ENCODE measurements at places on chromosomes 3 and 15.

DNA sequence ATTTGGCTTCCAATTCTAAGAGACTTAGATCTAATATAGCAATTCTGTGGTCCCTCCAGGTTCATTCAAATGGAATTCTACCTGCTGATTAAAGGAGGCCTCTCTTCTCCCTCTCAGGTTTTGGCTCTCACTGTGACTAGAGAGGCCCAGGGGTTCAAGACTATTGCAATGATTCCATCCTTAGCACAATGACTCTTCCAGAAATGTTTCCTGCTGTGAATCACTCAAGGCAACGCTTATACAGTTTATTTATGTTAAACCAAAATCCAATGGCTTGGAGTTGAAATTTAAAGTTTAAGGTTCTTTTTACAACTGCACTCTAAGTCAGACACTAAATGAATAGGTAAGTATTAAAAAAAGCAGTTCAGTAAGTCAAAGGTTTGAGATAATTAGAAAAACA is 39.9 kb downstream of the IFT57 start:
- DNase-seq, result no peak

GRCh38 chr3:13081603-13082360 is 8.6 kb upstream of the IQSEC1 start:
- DNase-seq, result no peak

DNA sequence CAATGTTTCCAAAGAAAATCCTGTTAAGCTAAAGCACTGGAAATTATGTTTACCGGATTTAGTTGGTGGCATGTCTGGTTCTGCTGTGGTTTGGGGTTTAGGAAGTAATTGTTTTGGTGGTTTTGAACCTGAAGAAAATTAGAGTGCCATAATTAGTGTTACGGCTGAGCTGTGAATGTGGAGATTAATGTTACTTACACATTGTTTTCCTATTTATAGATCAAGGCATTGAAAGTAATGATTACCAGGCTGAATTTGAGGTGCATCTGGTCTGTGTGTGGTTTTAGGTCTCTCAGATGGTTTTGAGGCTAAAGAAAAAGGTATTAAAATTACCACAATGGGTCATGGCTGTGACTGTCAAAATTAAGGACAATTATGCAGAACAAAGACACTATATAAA is 128.9 kb downstream of the TFG start:
- no peak for DNase-seq

DNA sequence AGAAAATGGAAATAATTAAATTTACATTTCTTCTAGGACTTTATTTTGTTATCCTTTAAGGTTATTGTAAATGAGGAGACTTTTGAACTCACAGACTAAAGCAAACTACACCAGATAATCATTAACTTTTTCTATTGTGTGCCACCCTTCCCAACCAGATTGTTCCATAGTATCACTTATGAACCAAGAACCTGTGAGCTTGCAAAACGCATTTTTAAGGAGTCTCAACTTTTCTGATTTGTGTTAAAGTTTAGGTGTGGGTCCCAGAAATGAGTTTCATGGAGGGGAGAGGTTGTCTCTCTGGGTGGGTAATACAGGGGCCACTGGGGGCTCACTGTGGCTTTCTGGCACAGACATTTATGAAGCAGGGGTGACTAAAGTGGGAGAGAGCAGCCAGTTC is 75.7 kb downstream of the IGF1R start:
- no peak for DNase-seq

DNA sequence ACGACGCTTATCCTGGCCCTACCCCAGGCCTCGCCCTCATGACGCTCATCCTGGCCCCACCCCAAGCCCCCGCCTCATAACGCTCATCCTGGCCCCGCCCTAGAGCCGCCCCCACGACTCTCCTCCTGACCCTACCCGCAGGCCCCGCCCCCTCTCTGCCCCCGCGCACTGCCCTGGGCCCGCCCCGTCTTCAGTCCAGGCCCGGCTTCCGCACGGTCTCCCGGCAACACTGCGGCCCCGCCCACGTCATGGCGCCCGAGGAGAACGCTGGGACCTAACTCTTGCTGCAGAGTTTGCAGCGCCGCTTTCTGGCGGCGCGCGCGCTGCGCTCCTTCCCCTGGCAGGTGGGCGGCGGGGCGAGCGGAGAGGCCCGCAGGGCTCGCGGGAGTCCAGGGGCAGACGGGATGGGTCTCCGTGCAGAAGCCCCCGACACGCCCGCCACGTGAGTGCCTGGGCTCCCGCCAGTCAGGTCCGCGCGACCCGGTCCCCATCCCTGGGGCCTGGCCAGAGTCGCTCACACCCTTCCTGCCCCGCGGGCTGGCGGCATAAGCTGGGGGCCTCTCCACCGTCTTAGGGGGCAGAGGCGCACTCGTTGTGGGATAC is 52.5 kb upstream of the ROPN1B start:
- DNase-seq, result peak; percentile 69

GRCh38 chr15:41061667-41062066 is 54.4 kb downstream of the INO80 start:
- DNase-seq, result no peak

GRCh38 chr3:45330510-45331295 is 57.7 kb upstream of the LARS2 start:
- no peak for DNase-seq

DNA sequence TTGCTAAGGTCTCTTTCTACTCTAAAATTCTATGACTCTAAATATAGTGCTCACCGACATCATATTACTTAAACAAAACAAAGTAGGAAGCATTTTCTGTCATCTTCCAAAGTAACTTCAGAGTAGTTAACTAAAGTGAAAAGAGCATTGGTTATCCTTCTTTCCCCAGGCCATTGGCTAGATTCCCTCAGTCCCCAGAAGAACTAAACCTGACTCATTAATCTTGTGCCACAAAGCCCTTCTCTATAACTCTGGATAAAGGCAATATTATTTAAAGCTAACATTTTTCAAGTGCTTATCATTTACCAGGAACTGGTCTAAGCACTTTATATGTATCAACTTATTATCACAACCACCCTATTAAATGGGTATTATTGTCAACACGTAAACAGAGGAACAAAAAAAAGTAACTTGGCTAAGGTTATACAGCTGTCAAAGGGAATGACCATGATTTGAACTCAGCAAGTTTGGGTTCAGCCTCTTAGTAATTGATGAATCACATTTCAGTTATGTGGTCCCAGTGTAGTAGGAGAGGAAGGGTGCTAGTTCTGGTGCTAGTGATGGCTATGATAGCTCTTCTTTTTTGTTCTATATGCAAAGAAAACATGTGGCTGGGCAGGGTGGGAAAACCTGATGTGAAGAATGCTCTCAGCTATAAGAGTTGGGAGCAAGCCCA is 304.9 kb downstream of the FGF12 start:
- DNase-seq, result no peak

GRCh38 chr3:88343264-88343663 is 193.5 kb downstream of the C3orf38 start:
- no peak for DNase-seq

GRCh38 chr3:46112296-46112695 is 85.0 kb upstream of the XCR1 start:
- DNase-seq, result no peak

DNA sequence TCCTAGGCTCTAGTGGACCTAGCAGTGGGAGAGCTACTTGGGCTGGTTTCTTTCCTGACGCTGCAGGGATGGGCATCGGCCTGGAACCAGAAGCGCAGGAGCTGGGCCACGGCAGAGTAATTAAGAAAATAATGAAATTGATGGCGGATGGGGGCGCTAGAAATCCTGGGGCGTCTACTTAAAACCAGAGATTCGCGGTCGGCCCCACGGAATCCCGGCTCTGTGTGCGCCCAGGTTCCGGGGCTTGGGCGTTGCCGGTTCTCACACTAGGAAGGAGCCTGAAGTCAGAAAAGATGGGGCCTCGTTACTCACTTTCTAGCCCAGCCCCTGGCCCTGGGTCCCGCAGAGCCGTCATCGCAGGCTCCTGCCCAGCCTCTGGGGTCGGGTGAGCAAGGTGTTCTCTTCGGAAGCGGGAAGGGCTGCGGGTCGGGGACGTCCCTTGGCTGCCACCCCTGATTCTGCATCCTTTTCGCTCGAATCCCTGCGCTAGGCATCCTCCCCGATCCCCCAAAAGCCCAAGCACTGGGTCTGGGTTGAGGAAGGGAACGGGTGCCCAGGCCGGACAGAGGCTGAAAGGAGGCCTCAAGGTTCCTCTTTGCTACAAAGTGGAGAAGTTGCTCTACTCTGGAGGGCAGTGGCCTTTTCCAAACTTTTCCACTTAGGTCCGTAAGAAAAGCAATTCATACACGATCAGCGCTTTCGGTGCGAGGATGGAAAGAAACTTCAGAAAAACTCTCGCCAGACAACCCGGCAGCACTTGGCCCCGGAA is 6.1 kb downstream of the SOX14 start:
- DNase-seq, result no peak

- DNase-seq, result no peak
These were observed 226.8 kb downstream of the NTRK3 start for GRCh38 chr15:88029696-88030095.

- no peak for DNase-seq
These were observed 144.0 kb upstream of the ATP10A start for GRCh38 chr15:26007151-26007550.

DNA sequence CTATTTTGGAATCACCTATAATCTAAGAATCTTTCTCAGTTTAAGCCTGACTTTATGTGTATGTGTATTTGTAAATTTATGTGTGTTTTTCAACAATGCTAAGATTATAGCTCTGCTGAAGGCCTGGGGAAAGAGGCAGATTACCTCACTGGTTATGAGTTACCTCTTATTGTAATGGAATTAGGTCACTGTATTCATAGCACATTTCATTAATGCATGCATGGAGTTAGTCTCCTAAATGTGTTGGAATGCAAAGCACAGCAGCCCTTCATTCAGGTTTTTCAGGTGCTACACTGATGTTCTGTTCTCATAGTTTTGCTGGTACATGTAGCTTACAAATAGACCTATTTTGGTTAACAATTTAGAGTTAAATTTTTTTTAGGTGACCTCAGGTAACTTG is 9.5 kb downstream of the GPR87 start:
- DNase-seq, result no peak

- DNase-seq, result no peak
These were observed 19.2 kb upstream of the MORF4L1 start for GRCh38 chr15:78853500-78853899.

GRCh38 chr15:83322061-83322460 is 37.6 kb upstream of the BNC1 start:
- DNase-seq, result no peak

DNA sequence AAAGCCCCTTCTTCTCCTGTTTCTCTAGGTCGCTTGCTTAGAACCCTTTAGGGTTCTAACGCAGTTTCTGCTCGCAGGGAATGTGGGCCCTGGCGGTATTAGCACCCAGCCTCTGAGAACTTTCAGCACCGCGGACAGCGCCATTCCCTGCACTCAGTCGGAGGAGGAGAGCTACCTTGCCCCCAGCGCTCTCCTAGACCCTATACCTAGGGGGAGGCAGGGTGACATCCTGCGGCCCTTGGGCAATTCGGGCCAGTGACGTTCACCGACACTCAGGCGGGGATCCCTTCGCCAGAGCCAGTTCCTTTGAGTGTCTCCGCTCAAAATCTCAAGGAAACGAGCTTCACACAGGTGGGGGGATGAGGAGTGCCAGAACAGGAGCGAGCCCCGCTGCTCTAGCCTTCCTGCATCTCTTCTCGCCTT is 1.3 kb downstream of the SLC7A14 start:
- peak; percentile 38 for DNase-seq

DNA sequence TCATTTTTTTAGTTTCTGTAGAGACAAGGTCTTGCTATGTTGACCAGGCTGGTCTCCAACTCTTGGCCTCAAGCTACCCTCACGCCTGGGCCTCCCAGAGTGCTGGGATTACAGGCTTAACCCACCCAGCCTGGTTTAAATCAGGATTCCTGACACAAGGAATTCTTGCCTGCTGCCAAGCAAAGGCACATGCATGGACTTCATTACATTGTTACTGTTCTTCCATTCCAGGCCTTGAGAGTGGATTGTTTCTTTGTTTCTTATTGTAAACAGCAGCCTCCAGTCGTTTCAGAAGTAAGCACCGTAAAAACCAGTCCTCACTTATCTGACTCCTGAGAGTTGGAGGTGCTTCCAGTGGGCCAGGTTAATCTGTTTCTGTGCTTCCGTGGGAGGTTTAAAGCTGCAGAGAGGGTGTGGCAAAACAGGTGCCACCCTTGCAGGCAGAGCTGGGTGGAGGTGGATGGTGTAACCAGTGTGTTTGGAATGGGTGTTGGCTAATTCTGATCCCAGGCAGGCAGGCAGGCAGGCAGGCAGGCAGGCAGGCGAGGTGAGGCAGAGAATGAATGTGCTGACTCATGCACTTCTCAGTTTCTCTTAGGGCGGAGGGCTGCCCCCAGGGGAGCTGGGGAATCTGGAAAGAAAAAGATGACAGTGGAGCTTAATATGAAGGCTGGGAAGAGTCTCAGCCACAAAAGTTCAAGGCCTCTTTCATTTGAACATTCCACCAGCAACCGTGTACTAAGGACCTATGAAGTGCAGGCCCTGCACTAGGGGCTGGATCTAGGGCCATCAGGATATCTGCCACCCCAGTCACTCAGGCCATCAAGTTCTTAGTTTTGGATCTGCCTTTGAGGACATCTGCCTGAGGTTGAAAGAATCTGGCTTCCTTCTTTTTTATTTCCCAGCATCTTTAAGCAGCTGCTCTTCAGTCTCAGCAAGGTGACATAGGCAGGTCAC is 37.0 kb upstream of the CDCP1 start:
- DNase-seq, result no peak

DNA sequence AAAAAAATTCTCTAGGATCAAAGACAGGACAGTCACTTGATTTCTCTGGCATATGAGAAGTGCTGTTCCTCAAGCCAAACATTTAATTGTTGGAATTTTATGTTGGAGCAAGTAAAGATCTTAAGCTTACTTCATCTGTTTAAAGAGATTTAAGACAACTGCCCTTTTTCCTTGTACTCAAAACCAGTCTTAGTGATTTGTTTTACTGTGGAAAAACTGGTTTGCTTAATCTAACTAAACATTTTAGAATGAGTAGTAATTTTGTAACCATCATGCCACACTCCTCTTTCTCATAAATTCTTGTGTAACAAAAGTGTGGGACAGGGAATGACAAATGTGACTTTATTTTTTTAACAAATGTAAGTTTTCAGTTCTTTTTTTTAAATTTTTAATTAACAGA is 18.4 kb downstream of the PRKCI start:
- DNase-seq, result no peak

DNA sequence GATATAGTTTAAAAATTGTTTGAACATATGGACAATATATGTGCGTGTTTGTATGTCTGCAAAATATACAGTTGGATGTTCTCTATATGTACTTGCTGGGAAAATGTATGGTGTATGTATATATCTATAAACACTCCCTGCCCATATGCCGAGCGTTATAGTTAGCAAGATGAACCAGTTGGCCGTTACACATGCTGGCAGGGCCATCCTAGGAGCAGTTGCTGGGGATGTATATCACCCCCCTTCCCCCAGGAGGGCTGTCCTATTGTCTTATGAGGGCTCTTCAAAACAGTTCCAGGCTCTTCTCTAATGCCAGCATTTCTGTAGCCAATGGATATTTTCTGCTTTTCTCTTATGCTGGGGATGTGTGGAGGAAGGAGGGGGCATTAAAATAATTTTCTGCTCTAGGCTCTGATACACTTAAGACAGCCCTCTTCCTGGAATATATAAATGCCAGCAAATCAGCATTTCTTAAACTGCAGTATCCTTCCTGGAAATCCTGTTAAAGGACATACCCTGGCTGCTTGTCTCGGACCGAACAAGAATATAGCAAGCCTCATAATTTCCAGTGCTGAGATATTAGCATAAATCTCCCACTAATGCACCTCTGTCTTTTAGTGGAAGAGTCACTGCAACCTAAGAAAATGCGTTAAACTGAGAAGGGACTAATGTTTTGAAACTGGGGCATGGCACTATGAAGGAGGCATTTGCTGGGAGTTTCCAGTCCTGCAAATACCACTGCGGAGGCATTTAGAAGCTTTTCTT is 134.4 kb downstream of the MDFIC2 start:
- no peak for DNase-seq

All from forelimb muscle (tissue), 1 donor.